ENCODE measurements at places on chromosomes 11 and 22. TPM values are rescaled to one million over a fixed set of nuclear protein-coding genes. Genes with fewer than 3 reads are reported as not detected.

Gene VWA5A
- total RNA-seq, result 37.9 TPM

Gene OR52N4
- not detected for total RNA-seq

Gene TOLLIP
- 68.4 TPM for total RNA-seq

Gene GLYAT
- not detected for total RNA-seq

Gene MED17
- total RNA-seq, result 30.8 TPM

Gene LMNTD2
- total RNA-seq, result 6.0 TPM

Gene HBD
- total RNA-seq, result not detected

Gene SUSD2
- total RNA-seq, result 200 TPM

Gene SAA4
- total RNA-seq, result 0.62 TPM

Gene ZNF214
- total RNA-seq, result 3.3 TPM

Gene C11orf87
- total RNA-seq, result 0.09 TPM

Gene OSM
- 1.1 TPM for total RNA-seq

Gene CBLIF
- not detected for total RNA-seq

GRCh38 chr11:74460481-74461154 lies 6.7 kb downstream of the KCNE3 start:
- H3K4me1 ChIP-seq, result peaks cover 37% of the 10 kb centered on the region
- peak overlapping the region; percentile 86 for H3K27ac ChIP-seq
- no peaks in the 10 kb centered on the region for H3K27me3 ChIP-seq

- H3K4me1 ChIP-seq, result peaks cover 41% of the 10 kb centered on the region
- H3K27me3 ChIP-seq, result peaks cover 4% of the 10 kb centered on the region
- peaks cover 14% of the 10 kb centered on the region for H3K36me3 ChIP-seq
- H3K27ac ChIP-seq, result no peak overlapping the region
These were observed 10.7 kb downstream of the CBX6 start for GRCh38 chr22:38861170-38861876.

- peaks cover 47% of the 10 kb centered on the region for H3K36me3 ChIP-seq
- DNase-seq, result no peak
- H3K4me1 ChIP-seq, result peaks cover 37% of the 10 kb centered on the region
- H3K27me3 ChIP-seq, result no peaks in the 10 kb centered on the region
- peak overlapping the region; percentile 58 for H3K27ac ChIP-seq
These were observed 3.4 kb downstream of the KCNK7 start for GRCh38 chr11:65591939-65592857.

DNA sequence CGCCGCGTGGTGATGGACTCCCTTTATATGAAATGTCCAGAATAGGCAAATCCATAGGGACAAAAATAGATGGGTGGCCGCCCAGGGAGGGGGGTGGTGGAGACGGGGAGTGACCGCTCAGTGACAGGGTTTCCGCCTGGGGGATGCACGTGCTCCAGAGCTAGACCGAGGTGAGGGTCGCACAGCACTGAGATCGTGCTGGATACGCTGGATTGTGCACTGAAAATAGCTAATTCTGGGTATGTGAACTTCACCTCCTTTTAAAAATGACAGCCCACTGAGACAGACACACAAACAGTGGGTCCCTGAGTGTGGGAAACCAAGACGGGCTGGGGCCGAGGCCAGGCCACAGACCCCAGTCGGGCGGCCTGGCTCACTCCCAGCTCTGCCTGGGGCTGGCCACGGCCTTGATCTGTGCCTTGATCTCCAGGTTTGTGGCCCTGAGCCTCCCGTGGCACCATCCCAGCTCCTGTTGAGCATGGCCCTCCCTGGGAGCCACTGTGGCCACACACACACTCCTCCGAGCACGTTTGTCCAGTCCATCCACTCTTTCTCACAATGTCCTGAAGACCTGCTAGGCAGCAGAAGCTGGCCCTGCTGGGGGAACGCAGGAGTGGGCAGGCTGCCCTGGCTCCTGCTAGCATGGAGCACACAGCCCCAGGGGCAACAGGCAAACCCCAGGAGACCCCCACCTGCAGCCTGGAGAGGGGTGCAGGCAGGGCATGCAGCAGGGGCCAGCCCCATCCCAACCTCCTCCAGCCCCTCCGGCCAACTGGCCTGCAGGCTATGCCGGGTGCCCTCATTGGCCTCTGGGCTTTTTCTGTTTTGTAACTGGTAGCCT lies 41.0 kb upstream of the TH start:
- no peak overlapping the region for H3K4me3 ChIP-seq
- no peak overlapping the region for H3K27ac ChIP-seq
- H3K36me3 ChIP-seq, result no peaks in the 10 kb centered on the region
- peaks cover 4% of the 10 kb centered on the region for H3K27me3 ChIP-seq

DNA sequence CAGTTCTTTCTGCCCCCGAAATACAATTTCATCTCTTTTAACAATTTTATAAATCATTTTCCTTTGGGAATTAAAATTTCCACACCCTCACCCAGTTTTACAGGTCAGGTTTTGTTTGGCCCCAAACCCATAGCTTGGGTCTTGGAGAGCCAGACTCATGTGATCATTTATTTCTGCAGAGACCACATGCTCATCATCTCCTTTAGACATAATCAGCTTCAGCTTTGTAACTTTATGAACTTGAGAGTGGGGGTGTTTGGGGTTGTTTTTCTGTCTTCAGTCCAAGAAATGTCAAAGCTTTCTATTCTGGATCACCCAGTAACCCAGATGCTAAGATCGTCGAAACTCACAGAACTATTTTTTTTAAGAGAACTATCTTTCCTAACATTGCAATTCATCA lies 70.9 kb downstream of the DBX1 start:
- DNase-seq, result no peak
- H3K4me1 ChIP-seq, result peaks cover 16% of the 10 kb centered on the region
- no peak overlapping the region for H3K27ac ChIP-seq
- no peaks in the 10 kb centered on the region for H3K27me3 ChIP-seq

GRCh38 chr11:125171974-125172373 lies 7.4 kb downstream of the PKNOX2 start:
- no peaks in the 10 kb centered on the region for H3K36me3 ChIP-seq
- H3K4me3 ChIP-seq, result no peak overlapping the region
- H3K27me3 ChIP-seq, result peaks cover 45% of the 10 kb centered on the region
- no peak for DNase-seq

DNA sequence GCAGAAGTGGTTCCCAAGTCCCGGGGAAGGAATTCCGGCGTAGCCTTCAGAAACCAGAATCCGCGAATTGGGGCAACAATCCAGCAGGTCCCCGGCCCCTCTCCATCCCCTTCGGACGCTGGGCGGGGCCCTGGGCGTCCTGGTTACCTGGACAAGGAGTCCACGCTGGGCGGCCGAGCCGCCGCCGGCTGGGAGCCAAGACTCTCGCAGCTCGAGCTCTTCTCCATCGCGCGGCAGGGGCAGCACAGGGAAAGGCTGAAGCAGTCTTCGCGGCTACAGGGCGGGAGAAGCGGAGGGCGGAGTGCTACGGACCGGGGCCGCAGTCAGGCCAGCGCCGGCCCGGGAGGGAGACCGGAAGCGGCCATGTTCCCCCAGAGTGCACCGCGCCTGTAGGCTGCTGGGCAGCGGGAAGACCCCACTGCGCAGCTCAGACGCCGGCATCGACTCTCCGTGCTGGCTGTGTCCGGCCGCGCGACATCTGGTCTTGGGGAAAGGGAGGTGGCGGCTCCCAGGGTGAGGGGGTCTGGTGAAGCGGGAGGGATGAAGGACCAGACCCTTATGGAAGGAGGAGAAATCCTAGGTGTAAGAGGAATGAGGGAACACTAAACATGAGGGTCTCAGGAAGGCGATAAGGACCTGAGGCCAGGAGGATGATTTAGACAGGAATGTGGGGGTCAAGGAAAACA lies at the start of gene MTMR2:
Gene MTMR2 (minus strand): TSS at position 380 of the 686 bp plus-strand sequence. CDS start 153 bp downstream, at position 227.
- peak; percentile 84 for DNase-seq
- no peaks in the 10 kb centered on the region for H3K36me3 ChIP-seq
- no peaks in the 10 kb centered on the region for H3K27me3 ChIP-seq

- DNase-seq, result no peak
- no peak overlapping the region for H3K4me3 ChIP-seq
- peaks cover 51% of the 10 kb centered on the region for H3K27me3 ChIP-seq
- H3K4me1 ChIP-seq, result peaks cover 5% of the 10 kb centered on the region
- no peaks in the 10 kb centered on the region for H3K36me3 ChIP-seq
These were observed 1.4 kb upstream of the ABCC8 start for GRCh38 chr11:17478070-17478469.

- H3K4me1 ChIP-seq, result no peaks in the 10 kb centered on the region
- no peak for DNase-seq
- no peaks in the 10 kb centered on the region for H3K36me3 ChIP-seq
- H3K4me3 ChIP-seq, result no peak overlapping the region
- H3K27me3 ChIP-seq, result no peaks in the 10 kb centered on the region
These were observed 107.4 kb downstream of the SERGEF start for GRCh38 chr11:17905477-17905876.

DNA sequence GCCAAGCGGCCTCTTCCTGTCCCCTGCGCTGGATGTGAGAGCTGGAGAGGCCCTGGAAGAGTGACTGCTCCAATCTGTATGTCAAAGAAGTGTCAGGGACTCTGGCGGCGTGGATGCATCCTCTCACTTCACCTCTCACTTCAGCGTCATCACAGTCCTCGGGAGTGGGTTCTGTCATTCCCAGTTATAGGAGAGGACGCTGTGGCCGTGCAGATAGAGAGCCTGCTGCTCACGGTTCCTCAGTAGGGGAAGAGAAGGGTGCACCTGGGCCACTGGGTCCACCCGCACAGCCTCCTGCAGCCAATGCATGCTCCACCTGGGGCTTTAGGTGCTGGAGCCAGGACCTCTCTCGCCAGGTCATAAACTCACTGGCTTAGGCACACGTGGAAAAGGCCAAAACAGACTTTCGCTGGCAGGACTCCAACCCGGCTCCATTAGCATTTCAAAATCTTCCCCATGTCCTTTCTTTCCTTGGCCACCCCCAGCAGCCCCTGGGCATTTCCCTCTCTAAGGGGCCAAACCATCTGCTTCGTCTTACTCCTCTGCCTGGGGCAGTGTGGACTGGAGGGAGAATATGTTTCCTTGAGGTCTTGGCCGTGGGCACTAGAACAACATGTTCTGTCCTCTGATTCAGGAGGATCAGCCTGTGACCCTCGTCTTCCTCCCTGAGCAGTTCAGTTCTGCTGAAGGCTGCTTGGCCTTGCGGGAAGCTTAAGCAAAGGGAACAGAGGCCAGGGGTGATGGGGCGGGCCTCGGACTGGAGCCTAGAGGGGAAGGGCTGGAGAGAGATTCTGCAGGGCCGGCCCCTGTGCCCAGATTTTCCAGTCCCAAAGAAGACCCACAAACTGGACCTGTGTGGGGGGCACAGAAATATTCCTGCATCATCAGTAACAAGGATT lies 57.8 kb downstream of the ST14 start:
- H3K4me1 ChIP-seq, result peaks cover 9% of the 10 kb centered on the region
- peak; percentile 28 for DNase-seq
- H3K27ac ChIP-seq, result no peak overlapping the region
- no peaks in the 10 kb centered on the region for H3K27me3 ChIP-seq
- no peaks in the 10 kb centered on the region for H3K36me3 ChIP-seq

- no peaks in the 10 kb centered on the region for H3K4me1 ChIP-seq
- no peaks in the 10 kb centered on the region for H3K36me3 ChIP-seq
- no peak overlapping the region for H3K4me3 ChIP-seq
These were observed 37.8 kb downstream of the GGTLC2 start for GRCh38 chr22:22682196-22682595.

GRCh38 chr11:58771458-58771855 lies 39.7 kb upstream of the GLYAT start:
- no peak overlapping the region for H3K27ac ChIP-seq
- H3K36me3 ChIP-seq, result no peaks in the 10 kb centered on the region
- no peak overlapping the region for H3K4me3 ChIP-seq
- no peaks in the 10 kb centered on the region for H3K4me1 ChIP-seq
- no peak for DNase-seq

DNA sequence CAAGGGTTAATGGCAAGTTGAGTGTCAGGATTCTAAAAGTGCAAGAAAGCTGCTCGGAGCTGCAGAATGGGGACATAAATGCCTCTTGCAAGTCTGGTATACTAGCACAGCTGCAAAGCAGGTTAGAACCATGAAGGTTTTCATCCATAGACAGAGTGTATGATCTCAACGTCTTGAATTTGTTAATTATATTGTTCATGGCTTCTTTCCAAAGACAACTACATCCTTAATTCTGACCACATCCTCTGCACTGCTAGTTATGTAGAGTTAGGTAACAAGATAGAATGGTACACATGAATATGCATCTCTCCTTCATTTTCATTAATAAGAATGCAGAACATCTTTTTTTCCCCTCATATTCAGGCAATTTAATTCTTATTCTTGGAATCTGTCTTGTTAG lies 34.2 kb downstream of the EXPH5 start:
- no peak overlapping the region for H3K27ac ChIP-seq
- DNase-seq, result no peak
- H3K4me3 ChIP-seq, result no peak overlapping the region
- H3K27me3 ChIP-seq, result no peaks in the 10 kb centered on the region
- H3K4me1 ChIP-seq, result peaks cover 7% of the 10 kb centered on the region
- H3K36me3 ChIP-seq, result no peaks in the 10 kb centered on the region

- H3K4me3 ChIP-seq, result no peak overlapping the region
- no peaks in the 10 kb centered on the region for H3K36me3 ChIP-seq
- no peak for DNase-seq
- no peak overlapping the region for H3K27ac ChIP-seq
These were observed 509.4 kb upstream of the API5 start for GRCh38 chr11:42802201-42802899.

GRCh38 chr11:47152953-47153950 lies 23.4 kb downstream of the ARFGAP2 start:
- no peak overlapping the region for H3K4me3 ChIP-seq
- H3K36me3 ChIP-seq, result peaks cover 16% of the 10 kb centered on the region
- DNase-seq, result peak; percentile 72
- H3K4me1 ChIP-seq, result peaks cover 11% of the 10 kb centered on the region

GRCh38 chr22:24994070-24994763 lies 41.7 kb downstream of the KIAA1671 start:
- no peak overlapping the region for H3K4me3 ChIP-seq
- H3K4me1 ChIP-seq, result peaks cover 34% of the 10 kb centered on the region
- no peak overlapping the region for H3K27ac ChIP-seq
- no peak for DNase-seq
- H3K36me3 ChIP-seq, result no peaks in the 10 kb centered on the region
- H3K27me3 ChIP-seq, result no peaks in the 10 kb centered on the region

- H3K27ac ChIP-seq, result no peak overlapping the region
- no peak overlapping the region for H3K4me3 ChIP-seq
- H3K36me3 ChIP-seq, result no peaks in the 10 kb centered on the region
- no peaks in the 10 kb centered on the region for H3K4me1 ChIP-seq
- peaks cover 5% of the 10 kb centered on the region for H3K27me3 ChIP-seq
- no peak for DNase-seq
These were observed 71.8 kb upstream of the NCAM1 start for GRCh38 chr11:112889446-112889845.

DNA sequence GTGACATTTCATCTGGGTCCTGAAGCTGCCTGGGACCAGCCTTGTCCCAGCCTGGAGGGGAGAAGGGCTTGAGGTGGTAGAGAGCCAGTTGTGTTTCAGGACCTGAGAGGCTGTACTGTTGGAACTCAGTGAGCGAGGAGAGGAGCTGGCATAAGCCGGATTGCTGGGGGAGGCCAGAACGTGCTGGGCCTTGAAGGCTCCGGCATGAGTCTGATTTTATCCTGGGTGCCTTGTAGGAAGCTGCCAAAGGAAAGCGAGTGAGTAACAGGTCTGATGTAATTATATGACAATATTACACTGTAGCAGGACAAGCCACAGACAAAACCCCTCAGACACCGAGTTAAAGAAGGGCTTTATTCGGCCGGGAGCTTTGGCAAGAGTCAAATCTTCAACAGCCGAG lies 17.2 kb downstream of the AP2A2 start:
- H3K36me3 ChIP-seq, result peaks cover 26% of the 10 kb centered on the region
- H3K4me3 ChIP-seq, result no peak overlapping the region
- H3K4me1 ChIP-seq, result peaks cover 52% of the 10 kb centered on the region
- no peaks in the 10 kb centered on the region for H3K27me3 ChIP-seq
- H3K27ac ChIP-seq, result no peak overlapping the region

- peaks cover 43% of the 10 kb centered on the region for H3K36me3 ChIP-seq
- H3K27ac ChIP-seq, result peak overlapping the region; percentile 58
- H3K27me3 ChIP-seq, result no peaks in the 10 kb centered on the region
- peaks cover 86% of the 10 kb centered on the region for H3K4me1 ChIP-seq
- H3K4me3 ChIP-seq, result no peak overlapping the region
- no peak for DNase-seq
These were observed 6.0 kb downstream of the CSNK1E start for GRCh38 chr22:38311323-38311620.
